ENCODE measurements at places on chromosomes 12 and 14.

- DNase-seq, result no peak
Observed at GRCh38 chr12:636632-637031, 26.6 kb downstream of the NINJ2 start.

GRCh38 chr12:32379213-32379612 lies 20.1 kb upstream of the FGD4 start:
- DNase-seq, result no peak

DNA sequence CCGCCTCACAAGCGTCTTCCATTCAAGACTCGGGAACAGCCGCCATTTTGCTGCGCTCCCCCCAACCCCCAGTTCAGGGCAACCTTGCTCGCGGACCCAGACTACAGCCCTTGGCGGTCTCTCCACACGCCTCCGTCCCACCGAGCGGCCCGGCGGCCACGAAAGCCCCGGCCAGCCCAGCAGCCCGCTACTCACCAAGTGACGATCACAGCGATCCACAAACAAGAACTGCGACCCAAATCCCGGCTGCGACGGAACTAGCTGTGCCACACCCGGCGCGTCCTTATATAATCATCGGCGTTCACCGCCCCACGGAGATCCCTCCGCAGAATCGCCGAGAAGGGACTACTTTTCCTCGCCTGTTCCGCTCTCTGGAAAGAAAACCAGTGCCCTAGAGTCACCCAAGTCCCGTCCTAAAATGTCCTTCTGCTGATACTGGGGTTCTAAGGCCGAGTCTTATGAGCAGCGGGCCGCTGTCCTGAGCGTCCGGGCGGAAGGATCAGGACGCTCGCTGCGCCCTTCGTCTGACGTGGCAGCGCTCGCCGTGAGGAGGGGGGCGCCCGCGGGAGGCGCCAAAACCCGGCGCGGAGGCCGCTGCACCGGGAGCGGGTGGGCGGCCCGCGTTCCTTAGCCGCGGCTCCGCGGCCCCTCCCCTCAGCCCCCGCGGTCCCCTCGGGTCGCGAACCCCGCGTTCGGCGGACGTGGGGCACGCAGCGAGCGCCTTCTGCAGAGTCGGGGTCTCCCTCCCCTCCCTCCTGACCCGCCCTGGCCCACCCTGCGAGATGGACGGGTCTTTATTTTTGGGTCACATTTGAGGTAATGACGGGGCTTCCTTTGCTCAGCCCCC lies at the start of gene UBC:
UBC (minus strand) TSS at position 259 of the 847 bp plus-strand sequence. CDS start 879 bp downstream, outside the sequence.
- peak; percentile 86 for DNase-seq

- DNase-seq, result no peak
Observed at GRCh38 chr12:113151655-113152054, 2.1 kb downstream of the CFAP73 start.

DNA sequence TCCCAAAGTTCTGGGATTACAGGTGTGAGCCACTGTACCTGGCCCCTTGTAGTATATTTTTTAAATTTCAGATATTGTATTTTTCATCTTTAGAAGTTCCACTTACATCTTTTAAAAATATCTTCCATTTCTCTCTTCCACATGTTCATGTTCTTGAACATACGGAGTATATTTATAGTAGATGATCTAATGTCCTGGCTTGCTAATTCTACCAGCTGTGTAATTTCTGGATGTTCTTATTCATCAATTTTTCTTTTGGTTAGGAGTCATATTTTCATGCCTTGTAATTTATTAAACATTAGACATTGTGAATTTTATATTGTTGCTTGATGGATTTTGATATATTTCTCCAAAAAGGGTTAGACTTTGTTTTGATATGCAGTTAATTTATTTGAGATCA lies 30.8 kb downstream of the NTN4 start:
- no peak for DNase-seq

GRCh38 chr12:102728506-102729242 lies 188.4 kb downstream of the PAH start:
- no peak for DNase-seq

DNA sequence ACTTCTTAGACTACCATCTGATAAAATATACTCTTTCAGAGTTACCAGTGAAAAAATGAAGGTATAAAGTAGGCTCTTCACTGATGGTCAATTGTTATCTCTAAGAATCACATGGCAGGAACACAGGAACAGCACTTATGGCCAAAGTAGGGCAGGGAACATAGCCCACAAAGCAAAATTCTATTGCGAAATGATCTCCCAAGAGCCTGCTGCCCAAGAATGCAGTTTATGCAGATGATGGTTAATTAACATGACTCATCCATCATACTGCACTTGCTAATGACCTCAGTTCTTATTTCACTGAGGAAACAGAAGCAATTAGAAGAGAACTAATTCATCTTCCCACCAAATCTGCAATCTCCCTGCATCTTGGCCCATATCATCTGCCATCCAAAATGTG lies 133.8 kb downstream of the SLC2A13 start:
- DNase-seq, result peak; percentile 4

- no peak for DNase-seq
Observed at GRCh38 chr12:40226705-40227104, 1.9 kb downstream of the LRRK2 start.

- no peak for DNase-seq
Observed at GRCh38 chr12:8870586-8870985, 43.7 kb upstream of the PHC1 start.

- no peak for DNase-seq
Observed at GRCh38 chr14:80047761-80048160, 163.5 kb downstream of the DIO2 start.
